ENCODE measurements at places on chromosomes 6 and 20.
A peak's percentile ranks its signal among the peaks of the same experiment; 100 is the strongest.

DNA sequence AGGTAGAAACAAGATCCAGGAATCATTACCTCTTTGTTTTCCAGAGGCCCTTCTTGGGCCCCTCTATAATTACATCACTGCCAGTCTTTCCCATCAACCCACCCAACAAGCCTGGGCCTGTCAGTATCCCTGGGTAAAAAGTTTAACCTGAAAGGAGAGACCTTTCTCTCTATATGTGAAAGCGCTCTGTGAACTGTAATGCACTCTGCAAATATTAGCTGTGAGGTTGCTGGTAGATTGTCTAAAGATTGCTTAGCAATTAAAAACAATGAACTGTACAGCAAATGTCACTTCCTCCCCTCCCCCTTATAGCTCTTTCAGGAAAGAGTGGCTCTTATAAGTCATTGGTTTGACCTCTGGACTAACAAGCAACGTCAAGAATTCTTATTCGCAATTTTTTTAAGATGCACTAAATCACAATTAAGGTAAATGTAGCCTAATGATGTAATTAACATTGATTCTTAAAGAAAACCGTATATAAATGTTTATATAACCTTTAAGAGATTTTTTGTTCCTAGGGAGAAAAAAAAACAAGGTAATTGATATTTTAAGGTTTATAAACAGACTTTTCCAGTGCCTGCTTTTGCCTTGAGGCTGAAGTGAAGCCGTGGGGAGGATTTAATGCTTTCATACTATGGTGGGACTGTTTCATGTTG, 18.4 kb downstream of the ECT2L start:
- no peak for DNase-seq

- DNase-seq = no peak
Measured at GRCh38 chr6:2917065-2917464, 14.0 kb upstream of the SERPINB9 start.

DNA sequence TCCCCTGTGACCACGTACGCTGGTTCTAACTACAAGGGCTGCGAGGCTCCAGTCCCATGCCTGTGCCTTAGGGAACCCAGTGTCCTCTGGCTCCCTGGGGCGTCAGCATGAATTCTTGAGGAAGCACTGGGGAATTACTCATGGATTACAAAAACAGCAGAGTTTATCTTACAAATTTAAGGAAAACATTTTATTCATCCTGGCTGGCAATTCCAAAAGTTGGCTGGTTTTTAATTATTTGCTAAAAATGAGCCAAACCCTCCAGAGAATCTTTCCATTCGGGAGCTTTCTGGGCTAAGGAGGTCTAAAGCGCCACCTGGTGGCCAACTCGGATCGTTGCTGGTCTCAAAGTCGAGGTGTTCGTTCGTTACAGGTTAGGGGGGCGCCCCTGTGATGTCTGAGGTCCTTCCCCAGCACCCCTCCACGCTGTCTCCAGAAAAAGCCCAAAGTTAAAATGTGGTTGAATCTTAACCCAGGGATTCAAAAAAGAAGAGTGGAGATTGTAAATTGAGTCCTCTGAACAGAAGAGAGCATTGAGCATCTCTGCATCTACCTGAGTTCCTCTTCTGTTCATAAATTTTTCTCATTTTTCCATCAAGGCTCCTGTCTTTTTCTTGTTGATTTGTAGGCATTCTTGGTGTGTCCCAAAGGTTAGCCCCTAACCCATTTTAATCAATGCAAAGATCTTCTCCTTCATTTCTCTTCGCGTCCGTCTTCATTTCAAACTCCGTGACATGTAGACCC, 99.4 kb downstream of the BFSP1 start:
- DNase-seq = peak; percentile 61

GRCh38 chr6:44233567-44234100, 10.2 kb downstream of the SLC29A1 start:
- no peak for DNase-seq

DNA sequence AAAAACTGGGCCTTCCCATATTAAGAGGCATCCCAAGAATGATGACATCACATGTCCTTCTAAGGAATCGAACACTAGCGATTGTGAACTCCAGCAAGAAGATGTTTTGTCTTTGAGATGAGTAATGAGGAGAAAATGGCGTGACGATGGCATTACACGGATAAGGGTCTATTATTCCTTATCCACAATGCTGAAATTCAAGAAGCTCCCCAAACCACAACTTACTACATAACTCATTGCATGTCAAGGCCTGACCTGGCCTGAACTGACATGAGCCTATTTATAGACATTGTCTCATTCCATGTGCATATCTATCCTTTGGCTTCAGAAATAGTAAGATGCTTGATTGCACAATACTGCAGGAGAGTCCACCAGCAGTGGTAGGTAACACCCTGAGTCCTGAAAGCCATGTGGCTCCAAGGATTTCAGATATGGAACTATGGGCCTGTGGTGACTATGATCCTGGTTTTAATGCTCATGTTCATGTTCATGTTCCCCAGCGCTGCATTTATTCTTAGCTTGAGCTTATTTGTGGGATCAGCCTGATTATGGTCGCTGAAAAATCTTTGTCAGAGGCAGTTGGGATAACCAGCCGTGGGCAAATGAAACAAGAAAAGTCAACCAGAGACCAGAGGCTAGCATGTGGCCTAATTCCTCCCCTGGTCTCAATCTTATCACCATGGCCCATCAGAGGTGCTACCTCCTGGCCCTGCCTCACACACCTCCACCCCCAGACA, 183.2 kb upstream of the JARID2 start:
- no peak for DNase-seq

- DNase-seq = no peak
Measured at GRCh38 chr20:23449421-23449820, 3.3 kb downstream of the CST11 start.

DNA sequence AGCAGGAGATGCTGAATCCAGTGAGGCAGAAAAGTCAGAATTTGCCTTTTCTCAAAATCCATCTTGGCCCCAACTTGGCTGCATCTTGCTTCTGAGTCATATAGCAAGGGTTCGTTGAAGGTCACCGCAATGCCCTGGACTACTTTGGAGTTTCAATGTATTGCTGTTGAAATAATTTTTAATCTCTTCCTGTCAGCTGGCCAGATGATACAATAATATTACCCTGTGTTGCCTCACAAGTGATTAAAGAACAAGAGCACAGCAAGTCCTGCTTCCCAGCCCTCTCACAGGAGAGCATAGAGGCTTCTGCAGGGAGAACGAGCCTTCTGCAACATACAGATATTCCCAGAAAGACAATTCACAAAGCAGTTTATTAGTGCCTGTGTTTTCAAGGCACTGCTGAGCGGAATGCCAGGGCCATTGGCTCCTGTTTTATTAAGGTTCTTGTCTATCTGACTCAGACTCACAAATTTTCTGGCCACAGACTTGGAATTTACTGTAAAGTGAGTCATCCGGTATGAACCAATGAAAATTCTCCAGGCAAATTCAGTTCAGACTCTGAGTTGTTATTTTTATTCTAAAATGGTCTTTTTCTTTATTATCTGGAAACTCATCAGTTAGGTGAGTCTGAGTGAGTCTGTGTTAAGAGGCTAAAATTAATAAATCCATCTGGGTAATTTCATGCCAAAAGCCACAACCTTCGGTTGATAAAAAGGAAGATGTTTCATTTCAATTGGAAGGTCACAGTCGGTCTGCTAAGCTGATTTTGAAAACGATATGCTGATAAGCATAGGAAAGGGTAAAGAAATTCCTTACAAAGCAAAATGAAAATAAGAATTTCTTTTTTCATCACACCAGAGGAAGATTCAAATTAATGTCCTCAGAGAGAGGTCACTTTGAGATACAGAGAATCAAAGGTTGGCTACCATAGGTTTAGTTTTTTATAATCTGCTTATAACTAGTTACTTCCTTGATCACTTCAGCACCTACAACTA, 289.4 kb upstream of the STXBP5 start:
- DNase-seq = no peak

- no peak for DNase-seq
Measured at GRCh38 chr6:122405417-122405816, 6.0 kb downstream of the HSF2 start.

DNA sequence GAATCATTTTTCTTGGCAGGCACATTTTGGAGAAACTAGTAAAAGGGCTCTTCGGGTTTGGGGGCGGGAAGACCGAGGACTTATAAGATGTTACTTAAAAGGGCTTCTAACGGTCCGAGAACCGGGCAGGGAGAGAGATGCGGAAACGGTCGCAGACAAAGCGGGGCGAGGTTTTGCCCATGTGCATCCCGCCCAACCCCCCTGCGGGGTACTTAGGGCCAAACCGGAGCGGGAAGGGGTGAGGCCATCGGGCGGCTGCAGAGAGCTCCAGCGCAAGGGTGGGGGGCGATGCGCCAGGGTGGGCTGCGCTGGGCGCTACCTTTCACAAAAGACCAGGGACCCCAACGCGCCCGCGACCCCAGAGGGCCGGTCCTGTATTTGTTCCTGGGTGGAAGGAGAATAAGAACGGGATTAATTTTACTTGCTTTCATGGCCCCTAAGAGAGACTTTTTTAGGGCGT, 616 bp downstream of the TUBB start:
- DNase-seq = peak; percentile 68

DNA sequence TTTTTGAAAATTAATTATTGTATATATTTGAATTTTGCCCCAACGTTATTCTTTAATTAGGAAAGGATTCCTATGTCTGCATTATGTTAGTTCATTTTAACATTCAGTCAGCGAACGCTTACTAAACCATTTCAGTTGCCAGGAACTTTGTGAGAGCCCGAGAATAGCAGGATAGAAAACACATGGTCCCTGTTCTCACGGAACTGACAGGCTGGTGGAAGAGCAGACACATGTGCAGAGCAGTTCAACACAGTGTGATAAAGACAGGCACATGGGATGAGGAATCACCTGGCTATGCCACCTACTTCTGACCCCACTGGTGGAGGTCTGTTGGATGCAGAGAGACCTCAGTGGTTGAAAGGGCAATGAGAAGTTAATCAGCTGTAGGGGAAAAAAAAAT, 367.2 kb downstream of the EPM2A start:
- DNase-seq = no peak

GRCh38 chr6:17831135-17831534, 124.4 kb upstream of the NUP153 start:
- DNase-seq = no peak

DNA sequence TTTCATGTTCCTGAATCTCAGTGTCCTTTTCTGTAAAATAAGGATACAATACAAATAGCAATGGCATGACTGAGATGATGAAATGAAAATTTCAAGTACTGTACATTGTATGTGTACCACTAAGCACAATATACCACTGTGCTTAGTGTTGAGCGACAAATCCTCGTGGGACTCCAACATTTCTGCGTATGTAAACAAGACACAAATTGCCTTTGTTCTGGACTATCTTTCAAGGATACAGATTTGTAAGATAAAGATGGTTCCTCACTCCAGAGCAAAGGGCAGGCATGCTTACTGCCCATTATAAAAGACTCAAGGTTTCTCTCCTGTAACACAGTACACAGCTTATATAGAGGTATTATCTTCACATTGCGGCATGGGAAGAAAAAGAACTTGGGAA, 6.0 kb downstream of the RARS2 start:
- DNase-seq = no peak

DNA sequence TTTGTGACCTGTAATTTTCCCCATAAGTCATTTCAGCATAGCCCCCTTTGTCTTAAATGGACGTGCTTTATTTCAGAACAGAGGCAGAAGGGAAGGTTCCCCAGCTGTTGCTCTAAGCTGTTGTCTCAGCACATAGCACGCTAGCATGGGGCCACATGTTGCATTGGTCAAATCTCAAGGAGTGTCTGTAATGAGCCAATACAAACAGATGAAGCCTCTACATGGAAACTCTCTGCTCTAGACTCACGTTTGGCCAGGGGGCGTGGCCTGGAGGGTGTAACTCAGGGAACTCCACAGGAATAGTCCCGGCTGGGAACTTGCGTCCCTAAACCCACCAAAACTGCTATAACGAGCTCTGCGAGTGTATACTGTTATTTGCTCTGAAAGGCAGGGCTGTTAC, 35.2 kb upstream of the SLC22A2 start:
- DNase-seq = no peak

- DNase-seq = no peak
Measured at GRCh38 chr6:87747646-87748045, 45.6 kb upstream of the AKIRIN2 start.

DNA sequence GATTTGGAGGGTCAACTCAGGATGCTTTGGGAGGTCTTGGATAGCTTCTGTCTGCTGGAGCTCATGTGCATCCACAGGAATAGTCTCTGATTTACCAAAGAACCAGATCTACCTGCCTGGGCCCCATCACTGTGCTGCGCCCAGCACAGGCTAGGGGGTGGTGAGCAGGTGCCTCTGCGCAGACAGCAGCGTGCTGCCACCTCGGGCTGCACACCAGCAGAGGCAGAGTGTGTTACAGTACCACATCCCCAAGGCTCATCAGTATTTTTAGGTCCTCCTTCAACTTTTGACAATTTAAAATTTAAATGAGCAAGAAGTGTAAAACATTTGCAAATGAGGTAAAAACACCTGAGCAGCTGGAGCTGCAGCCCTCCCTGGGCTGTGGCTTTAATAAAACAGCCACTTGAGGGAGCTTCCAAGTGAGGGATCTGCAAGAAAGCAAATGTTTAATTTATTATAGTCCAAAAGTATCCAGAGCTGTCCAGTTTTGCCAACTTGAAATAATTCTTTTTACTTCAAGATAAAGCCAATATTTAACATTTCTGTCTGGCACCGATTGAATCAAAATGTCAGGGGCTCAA, 324.9 kb downstream of the ZFAND3 start:
- no peak for DNase-seq

DNA sequence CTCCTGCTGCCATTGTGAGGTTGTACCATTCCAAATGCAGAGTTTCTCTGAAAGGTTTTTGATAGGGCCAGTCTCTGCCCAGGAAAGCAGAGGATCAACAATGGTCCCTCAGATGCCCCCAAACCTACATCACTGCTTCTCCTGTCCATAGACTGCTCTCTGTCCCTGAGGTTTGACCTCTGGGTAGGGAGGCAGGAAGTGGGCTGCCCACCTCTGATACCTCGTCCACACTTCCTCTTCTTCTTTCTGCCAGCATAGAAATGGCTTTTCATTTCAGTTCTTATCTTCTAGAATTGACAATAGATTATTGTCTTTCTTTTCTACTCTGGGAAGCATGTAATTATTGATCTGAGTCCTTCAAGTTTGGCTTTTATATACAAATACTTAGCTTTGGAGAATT, 170.6 kb downstream of the TRMT11 start:
- no peak for DNase-seq

DNA sequence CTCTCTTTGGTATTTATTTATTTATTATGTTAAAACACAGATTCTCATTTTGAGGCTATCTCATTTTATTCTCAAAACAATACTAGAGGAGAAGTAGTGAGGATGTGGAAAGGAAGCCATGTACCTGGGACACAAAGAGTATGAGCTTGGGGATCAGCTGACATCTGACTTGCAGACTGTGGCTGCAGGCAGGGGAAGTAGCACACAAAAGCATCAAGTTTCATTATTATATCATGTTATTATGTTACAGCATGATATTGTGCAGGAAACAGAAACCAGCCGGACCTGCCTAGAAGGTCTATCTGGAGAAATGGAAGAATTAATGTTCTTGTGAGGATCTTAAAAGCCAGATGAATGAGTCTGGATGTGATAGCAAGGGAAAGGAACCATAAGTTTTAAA, 248.2 kb downstream of the KHDC1L start:
- no peak for DNase-seq

All from NCI-H1092 (cell line).